ENCODE measurements at places on chromosomes 7 and 10. TPM values are rescaled to one million over a fixed set of nuclear protein-coding genes. Genes with fewer than 3 reads are reported as not detected.

PON3 gene
- total RNA-seq = 0.55 TPM

PLCE1 gene
- total RNA-seq = 16.6 TPM

PDE6C gene
- not detected for total RNA-seq

SGPL1 gene
- total RNA-seq = 45.0 TPM

JMJD1C gene
- total RNA-seq = 108 TPM

OR2A1 gene
- total RNA-seq = 0.16 TPM

INSYN2A gene
- total RNA-seq = not detected

Measured in aorta (tissue), 5 donors.